ENCODE measurements at places on chromosomes 1 and 21.

DNA sequence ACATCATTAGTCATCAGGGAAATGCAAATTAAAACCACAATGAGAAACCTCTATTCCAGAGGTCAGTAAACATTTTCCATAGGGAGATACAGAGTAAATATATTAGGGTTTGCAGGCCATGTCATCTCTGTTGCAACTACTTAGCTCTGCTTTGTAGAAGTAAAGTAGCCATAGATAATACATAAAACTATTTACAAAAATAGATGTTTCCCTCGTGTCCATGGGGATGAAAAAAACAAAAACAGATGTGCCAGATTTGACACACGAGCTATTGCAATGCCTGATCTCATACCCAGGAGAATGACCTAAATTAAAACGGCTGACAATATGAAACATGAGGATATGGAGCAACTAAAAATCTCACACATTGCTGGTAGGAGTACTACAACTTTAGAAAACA lies 17.3 kb downstream of the LTN1 start:
- no peak for DNase-seq
- no peaks in the 10 kb centered on the region for H3K4me1 ChIP-seq
- H3K27me3 ChIP-seq = no peaks in the 10 kb centered on the region
- H3K36me3 ChIP-seq = peaks cover 30% of the 10 kb centered on the region

DNA sequence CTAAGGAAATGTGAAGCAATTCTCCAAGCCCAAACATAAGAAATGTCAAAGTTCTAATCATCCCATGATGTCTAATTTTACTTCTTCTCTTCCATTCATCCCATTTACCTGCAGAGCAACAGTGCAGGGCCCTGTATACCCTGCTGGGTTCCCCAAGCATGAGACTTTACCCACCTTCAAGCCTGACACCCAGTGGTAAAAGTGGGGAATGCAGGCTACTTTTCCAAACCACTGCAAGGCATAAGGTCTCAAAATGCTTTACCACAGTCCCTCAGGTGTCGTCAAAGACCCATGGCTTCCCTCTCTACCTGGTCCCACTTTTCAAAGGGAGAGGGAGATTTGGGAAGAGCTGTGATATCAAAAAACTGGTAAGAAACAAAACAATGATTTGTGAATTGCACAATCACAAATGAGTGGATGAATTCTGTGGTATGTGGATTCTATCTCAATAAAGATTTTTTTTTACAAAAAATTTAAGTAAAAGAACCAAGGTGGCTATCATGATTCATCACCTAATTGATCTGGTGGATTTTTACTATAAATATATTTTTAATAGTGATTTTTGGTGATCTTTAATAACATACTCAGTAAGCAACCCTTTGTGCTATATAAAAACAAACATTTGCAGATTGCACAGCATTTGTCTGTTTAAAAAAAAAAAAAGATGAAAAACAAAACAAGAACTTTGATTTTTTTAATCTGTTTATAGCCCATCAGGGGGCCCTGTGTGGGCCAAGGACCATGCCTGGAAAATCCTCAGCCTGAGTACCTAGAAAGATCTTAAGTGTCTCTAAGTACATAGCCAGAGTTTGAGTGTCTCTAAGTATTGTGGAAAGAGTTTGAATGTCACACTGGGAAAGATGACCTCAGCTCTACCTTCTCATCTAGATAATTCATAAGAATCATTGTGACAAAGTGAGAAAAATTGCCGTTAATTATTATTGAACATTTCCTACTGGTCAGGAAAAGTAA lies 73.1 kb upstream of the GJB5 start:
- H3K4me3 ChIP-seq = no peak overlapping the region
- no peaks in the 10 kb centered on the region for H3K27me3 ChIP-seq
- H3K36me3 ChIP-seq = no peaks in the 10 kb centered on the region
- H3K4me1 ChIP-seq = no peaks in the 10 kb centered on the region
- no peak overlapping the region for H3K27ac ChIP-seq

- H3K27ac ChIP-seq = peak overlapping the region; percentile 64
- no peaks in the 10 kb centered on the region for H3K27me3 ChIP-seq
- peaks cover 6% of the 10 kb centered on the region for H3K4me1 ChIP-seq
- no peaks in the 10 kb centered on the region for H3K36me3 ChIP-seq
- peak; percentile 53 for DNase-seq
Measured at GRCh38 chr1:59669752-59670312, 144.9 kb upstream of the HOOK1 start.

DNA sequence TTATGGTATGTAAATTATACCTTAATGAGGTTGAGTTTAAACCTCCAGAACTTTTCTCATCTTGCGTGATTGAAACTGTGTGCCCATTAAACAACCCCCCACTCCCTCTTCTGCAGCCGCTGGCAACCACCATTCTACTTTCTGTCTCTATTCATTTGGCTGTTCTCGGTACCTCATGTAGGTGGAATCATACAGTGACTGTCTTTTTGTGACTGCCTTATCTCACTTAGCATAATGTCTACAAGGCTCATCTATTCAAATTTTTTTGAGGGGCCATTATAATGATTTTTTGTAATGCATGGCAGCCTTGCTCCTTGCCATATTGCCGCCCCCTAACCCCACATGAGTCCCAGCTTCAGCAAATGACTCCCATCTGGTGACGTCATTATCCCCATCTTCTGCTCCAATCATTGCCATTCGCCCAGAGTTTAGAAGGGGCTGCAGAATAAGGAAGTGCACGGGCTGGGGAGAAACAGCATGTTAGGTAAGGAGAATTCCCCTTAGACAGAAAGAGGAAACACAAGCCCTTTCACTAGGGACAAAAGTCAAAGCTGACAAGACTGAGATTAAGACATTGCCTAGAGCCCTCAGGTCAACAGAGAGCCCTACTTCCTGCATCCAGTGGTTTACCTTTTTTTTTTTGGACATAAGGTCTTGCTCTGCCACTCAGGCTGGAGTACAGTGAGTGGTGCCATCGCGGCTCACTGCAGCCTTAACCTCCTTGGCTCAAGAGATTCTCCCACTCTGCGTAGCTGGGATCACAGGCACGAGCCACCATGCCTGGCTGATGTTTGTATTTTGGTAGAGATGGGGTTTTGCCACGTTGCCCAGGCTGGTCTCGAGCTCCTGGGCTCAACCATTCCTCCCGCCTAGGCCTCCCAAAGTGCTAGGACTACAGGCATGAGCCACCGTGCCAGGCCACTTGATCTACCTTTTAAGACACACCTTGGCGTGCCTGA lies 78.4 kb upstream of the ERRFI1 start:
- H3K36me3 ChIP-seq = no peaks in the 10 kb centered on the region
- H3K4me1 ChIP-seq = no peaks in the 10 kb centered on the region
- no peak overlapping the region for H3K4me3 ChIP-seq
- H3K27me3 ChIP-seq = no peaks in the 10 kb centered on the region
- no peak for DNase-seq

DNA sequence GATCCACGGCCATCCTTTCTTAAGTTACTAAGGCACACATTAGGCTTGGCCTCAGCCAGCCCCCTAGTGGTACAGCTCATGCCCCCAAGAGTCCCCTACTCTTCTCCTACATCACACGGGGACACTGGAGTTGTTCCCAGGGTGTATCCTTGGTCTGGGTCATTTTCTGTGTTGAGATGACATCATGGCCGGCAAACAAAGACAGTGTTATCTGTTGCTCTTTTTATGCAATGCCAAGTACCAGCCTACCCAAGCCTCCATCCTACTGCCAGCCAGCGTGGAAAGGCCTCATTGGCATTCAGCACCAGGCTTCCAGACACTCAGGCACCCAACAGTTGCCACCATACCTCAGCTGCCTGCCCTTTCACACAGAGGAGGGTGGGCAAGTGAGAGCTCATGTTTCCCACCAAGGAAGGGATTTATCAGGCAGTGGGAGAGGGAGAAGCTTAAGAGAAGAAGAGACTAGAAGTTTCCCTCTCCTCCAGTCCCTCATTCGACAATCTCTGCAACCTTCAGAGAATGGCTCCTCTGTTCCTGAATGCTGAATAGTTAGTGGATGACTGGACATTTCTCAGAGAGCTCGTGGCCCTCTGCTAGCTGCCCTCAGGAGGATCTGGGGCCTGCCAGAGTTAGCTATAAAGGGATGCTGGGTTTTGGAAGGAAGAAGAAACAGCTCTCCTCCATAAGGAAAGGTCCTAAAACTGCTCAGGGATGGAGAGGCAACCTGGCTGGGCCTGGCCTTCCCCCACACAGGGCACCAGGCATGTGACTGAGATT lies 17.7 kb downstream of the CBR1 start:
- H3K27me3 ChIP-seq = no peaks in the 10 kb centered on the region
- H3K4me1 ChIP-seq = no peaks in the 10 kb centered on the region
- H3K27ac ChIP-seq = no peak overlapping the region
- no peak overlapping the region for H3K4me3 ChIP-seq
- DNase-seq = peak; percentile 46
- no peaks in the 10 kb centered on the region for H3K36me3 ChIP-seq

- no peaks in the 10 kb centered on the region for H3K4me1 ChIP-seq
- H3K27ac ChIP-seq = no peak overlapping the region
- H3K4me3 ChIP-seq = no peak overlapping the region
- DNase-seq = no peak
- H3K27me3 ChIP-seq = no peaks in the 10 kb centered on the region
Measured at GRCh38 chr1:7460807-7461206, 310.3 kb upstream of the VAMP3 start.

- H3K36me3 ChIP-seq = no peaks in the 10 kb centered on the region
- no peaks in the 10 kb centered on the region for H3K27me3 ChIP-seq
- no peak overlapping the region for H3K27ac ChIP-seq
- no peak overlapping the region for H3K4me3 ChIP-seq
- peaks cover 7% of the 10 kb centered on the region for H3K4me1 ChIP-seq
Measured at GRCh38 chr1:232726048-232726779, 79.0 kb upstream of the MAP10 start.

- no peaks in the 10 kb centered on the region for H3K27me3 ChIP-seq
- peaks cover 47% of the 10 kb centered on the region for H3K36me3 ChIP-seq
- no peak for DNase-seq
- no peak overlapping the region for H3K4me3 ChIP-seq
- no peaks in the 10 kb centered on the region for H3K4me1 ChIP-seq
Measured at GRCh38 chr21:43021756-43022600, 47.6 kb downstream of the PKNOX1 start.

GRCh38 chr1:226061841-226062557 lies 517 bp upstream of the H3-3A start:
- H3K27ac ChIP-seq = peak overlapping the region; percentile 98
- H3K27me3 ChIP-seq = no peaks in the 10 kb centered on the region
- H3K4me3 ChIP-seq = peak overlapping the region; percentile 56
- peaks cover 37% of the 10 kb centered on the region for H3K4me1 ChIP-seq
- DNase-seq = peak; percentile 87
- H3K36me3 ChIP-seq = peaks cover 14% of the 10 kb centered on the region

DNA sequence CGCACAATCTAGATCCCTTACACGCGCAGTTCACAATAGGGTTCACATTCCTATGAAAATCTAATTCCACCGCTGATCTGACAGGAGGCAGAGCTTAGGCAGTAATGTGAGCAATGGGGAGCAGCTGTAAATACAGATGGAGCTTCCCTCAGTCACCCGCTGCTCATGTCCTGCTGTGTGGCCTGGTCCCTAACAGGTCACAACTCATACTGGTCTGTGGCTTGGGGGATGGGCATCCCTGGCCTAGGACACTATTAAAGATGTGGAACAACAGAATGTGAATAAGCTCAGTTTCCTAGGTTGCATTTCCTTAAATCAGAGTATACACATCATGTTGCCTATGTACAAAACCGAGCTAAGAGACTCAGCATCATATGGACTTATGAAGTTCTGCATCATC lies 16.2 kb downstream of the IFI44 start:
- DNase-seq = no peak
- peaks cover 16% of the 10 kb centered on the region for H3K36me3 ChIP-seq
- H3K4me1 ChIP-seq = no peaks in the 10 kb centered on the region
- no peak overlapping the region for H3K4me3 ChIP-seq
- no peak overlapping the region for H3K27ac ChIP-seq

DNA sequence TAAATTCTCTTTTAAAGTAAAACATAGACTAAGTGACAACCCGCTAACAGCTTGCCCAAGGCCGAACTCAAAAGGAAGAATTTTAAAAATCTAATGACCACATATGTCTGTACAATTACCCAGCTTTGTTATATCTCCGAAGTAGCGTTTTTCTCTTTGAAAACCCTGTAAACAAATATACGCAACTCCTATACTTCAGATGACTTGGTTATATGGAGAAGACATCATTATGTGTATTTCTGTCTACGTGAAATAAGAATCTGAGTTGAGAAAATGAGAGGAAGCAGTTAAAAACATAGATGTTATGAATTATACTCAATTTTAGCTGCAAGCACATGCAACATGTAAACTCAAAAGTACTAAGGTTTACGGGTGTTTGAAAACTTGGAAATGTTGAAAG lies 2.0 kb downstream of the PBX1 start:
- no peak for DNase-seq
- no peak overlapping the region for H3K4me3 ChIP-seq
- H3K36me3 ChIP-seq = no peaks in the 10 kb centered on the region

DNA sequence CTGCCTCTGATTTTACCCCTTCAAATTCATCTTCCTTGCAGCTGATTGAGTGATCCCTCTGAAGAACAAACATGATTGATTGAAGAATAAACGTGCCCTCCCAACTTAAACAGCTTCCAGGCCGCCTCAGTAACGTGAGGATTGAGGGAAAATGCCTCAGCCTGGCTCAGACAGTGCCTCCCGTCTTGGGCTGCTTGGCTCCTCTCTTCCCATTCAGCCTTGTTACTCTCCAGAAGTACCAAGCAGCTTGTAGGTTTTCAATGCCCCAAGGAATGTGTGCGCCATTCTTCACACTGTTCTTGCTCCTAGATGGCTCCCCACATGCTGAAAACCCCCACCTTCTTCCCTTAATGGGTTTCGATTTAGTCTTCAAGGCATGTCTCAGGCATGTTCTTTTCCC lies 51.8 kb downstream of the ST6GALNAC5 start:
- no peak overlapping the region for H3K27ac ChIP-seq
- no peaks in the 10 kb centered on the region for H3K36me3 ChIP-seq
- H3K4me1 ChIP-seq = no peaks in the 10 kb centered on the region
- no peak for DNase-seq
- no peaks in the 10 kb centered on the region for H3K27me3 ChIP-seq

GRCh38 chr1:40122855-40123254 lies 25.8 kb upstream of the PPT1 start:
- no peaks in the 10 kb centered on the region for H3K36me3 ChIP-seq
- H3K4me3 ChIP-seq = no peak overlapping the region
- no peak for DNase-seq
- H3K27me3 ChIP-seq = no peaks in the 10 kb centered on the region

DNA sequence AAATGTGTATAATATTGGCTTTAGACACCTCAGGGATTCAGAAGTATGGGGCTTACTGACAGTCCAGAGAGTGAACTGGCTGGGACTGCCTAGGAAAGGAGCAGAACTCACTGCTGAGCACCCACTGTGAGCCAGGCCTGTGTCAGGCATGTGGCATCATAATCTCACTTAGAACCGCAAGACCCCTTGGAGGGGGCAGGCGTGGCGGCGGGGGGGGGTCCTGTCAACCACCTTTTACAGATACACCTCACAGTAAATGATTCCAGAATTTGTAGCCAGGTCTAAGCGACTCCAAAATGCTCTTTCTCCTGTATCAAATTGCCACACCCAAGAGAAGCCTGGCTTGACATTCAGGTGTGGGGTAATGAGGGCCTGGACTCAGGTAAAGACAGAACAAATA lies 235.5 kb downstream of the KCNH1 start:
- H3K27me3 ChIP-seq = no peaks in the 10 kb centered on the region
- no peak overlapping the region for H3K27ac ChIP-seq
- DNase-seq = no peak
- H3K36me3 ChIP-seq = no peaks in the 10 kb centered on the region
- H3K4me3 ChIP-seq = no peak overlapping the region

GRCh38 chr1:59926381-59927123 lies at the start of gene CYP2J2:
Gene CYP2J2 (minus strand): TSS chr1:59926773. CDS start chr1:59926746, 27 bp downstream.
- H3K27me3 ChIP-seq = peaks cover 25% of the 10 kb centered on the region
- peak; percentile 60 for DNase-seq
- no peaks in the 10 kb centered on the region for H3K36me3 ChIP-seq

- H3K27ac ChIP-seq = peak overlapping the region; percentile 46
- H3K36me3 ChIP-seq = no peaks in the 10 kb centered on the region
- no peak overlapping the region for H3K4me3 ChIP-seq
- DNase-seq = peak; percentile 42
- H3K27me3 ChIP-seq = no peaks in the 10 kb centered on the region
- peaks cover 10% of the 10 kb centered on the region for H3K4me1 ChIP-seq
Measured at GRCh38 chr1:244296447-244296846, 155.3 kb downstream of the ADSS2 start.

Data from adrenal gland (tissue), 19 donors.